ENCODE measurements at places on chromosomes 5 and 9. TPM values are rescaled to one million over a fixed set of nuclear protein-coding genes. Genes with fewer than 3 reads are reported as not detected.

DNA sequence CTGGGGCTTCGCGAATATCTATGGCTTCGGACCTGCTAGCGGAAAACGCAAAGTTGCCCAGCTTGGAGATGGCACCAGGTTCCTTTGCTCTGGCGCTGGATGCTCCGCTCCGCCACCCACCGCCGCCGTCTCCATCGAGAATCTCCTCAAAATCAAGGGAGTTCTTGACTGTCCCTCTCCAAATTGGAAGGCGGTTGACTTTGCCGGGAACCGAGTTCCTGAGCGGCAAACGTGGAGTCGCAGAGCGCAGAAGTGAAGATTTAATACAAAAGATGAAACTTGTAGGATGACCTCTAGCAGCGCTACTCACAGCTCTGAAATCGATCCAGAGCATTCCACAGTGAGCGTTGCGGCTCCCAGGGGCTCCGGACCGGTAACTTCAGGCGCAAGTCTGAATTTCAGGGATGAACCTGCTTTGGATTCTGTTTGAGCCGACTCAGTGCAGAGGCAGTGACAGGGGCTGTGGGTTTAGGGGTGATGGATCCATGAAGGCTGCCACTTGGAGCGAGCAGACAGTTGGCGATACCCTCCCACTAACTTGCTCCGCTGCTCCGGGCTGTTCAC, 1641.5 kb upstream of the C9orf72 start:
- DNase-seq: no peak

DNA sequence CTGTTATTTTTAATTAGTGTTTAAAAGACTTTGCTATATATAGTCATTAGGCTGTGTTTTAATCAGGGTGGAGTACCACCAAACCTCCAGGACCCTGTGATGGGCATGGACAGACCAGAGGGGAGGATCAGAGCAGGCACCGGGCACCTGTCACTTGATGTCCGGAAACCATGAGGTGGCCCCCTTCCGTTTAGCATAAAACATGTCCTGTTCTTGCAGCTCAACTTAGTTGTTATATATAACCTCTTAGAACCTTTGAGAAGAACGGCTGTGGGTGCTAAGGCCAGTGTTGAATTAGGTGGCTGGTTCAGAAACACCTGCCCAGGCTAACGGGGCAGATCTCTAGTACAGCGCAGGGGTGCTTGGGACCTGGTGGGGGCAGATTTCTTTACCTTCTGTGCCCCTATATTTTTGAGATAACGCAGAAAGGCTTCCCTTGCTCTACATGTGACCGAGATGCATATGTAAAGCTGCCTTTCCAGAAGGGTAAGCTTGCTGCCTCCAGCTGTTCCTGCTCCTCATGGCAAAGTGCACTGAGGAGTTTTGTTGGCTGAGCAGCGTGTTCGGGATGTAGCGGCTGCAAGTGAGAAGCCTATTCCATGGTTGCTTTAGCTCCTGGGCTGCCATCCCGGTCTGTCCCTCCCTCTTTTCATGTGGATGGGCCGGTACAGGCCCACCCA, 255.5 kb downstream of the FANCC start:
- no peak for DNase-seq

DNA sequence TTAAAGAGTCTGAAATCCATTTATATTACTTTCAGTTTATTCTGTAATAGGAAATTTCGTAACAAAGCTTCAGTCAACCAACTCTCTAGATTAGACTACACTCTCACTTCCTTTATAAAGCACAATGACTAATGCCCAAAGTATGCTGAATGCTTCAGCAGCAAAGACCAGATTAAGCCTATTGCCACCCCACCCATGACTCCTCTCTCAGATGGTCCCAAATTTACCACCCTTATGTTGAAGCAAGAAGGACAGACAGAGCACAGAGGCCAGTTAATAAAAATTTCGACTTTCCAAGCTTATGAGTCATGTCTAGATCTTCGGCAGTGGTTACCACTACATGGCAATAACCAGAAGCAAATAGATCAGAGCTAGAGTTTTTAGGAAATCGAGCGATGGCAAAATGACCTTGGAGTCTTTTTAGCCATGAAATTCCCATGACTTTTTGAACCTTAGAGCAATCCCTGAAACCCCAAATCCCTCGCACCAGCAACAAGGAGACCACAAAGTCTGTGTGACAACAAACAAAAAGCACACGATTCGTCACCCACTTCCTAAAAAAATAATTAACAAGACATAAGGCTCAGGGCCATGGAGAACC, 287.8 kb upstream of the RASA1 start:
- peak; percentile 85 for DNase-seq

DNA sequence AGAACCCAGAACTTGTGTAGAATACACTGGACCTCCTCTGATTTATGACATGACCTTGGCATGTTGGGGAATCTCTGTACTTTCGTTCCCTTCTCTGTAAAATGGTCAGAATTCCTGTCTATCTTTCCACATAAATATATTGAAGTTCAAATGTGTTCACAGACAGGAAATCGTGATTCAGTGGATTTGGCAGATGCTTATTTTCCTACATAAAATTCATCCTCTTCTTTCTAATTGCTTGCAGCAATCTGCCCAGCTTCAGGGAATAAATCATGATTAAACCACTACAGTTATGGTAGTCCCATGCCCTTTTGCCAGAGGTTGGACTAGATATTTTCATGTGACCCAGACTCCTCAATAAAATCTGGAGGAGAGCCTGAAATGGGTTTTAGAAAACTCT, 52.1 kb upstream of the ARL15 start:
- DNase-seq: peak; percentile 78

- peak; percentile 77 for DNase-seq
Measured at GRCh38 chr9:92501671-92502393, 19.5 kb upstream of the ASPN start.

The SLC46A2 gene
- polyA plus RNA-seq: not detected

The ARL14EPL gene
- not detected for polyA plus RNA-seq

The CFAP157 gene
- polyA plus RNA-seq: 0.43 TPM

The SEMA5A gene
- polyA plus RNA-seq: 33.5 TPM

The PELO gene
- polyA plus RNA-seq: 25.0 TPM

The ANKRD34B gene
- polyA plus RNA-seq: not detected
